Transverse colon (tissue), 4 donors: ENCODE measurements at places on chromosomes 3 and 15. TPM values are rescaled to one million over a fixed set of nuclear protein-coding genes. Genes with fewer than 3 reads are reported as not detected.
A peak's percentile ranks its signal among the peaks of the same experiment; 100 is the strongest.

- H3K36me3 ChIP-seq: no peaks in the 10 kb centered on the region
- peak; percentile 47 for DNase-seq
- H3K4me1 ChIP-seq: peaks cover 36% of the 10 kb centered on the region
- no peaks in the 10 kb centered on the region for H3K27me3 ChIP-seq
- no peak overlapping the region for H3K4me3 ChIP-seq
Observed at GRCh38 chr15:98800437-98801233, 152.3 kb downstream of the IGF1R start.

- H3K36me3 ChIP-seq: no peaks in the 10 kb centered on the region
- H3K4me1 ChIP-seq: peaks cover 10% of the 10 kb centered on the region
- DNase-seq: no peak
- H3K27ac ChIP-seq: no peak overlapping the region
Observed at GRCh38 chr3:11494131-11494916, 149.4 kb downstream of the VGLL4 start.

- H3K4me3 ChIP-seq: peak overlapping the region; percentile 36
- peak; percentile 93 for DNase-seq
- peak overlapping the region; percentile 100 for H3K27ac ChIP-seq
- no peaks in the 10 kb centered on the region for H3K27me3 ChIP-seq
Observed at GRCh38 chr3:20043396-20043795, 3.1 kb downstream of the KAT2B start.

- no peak overlapping the region for H3K27ac ChIP-seq
- no peaks in the 10 kb centered on the region for H3K36me3 ChIP-seq
- peaks cover 12% of the 10 kb centered on the region for H3K4me1 ChIP-seq
- no peak for DNase-seq
- no peak overlapping the region for H3K4me3 ChIP-seq
- no peaks in the 10 kb centered on the region for H3K27me3 ChIP-seq
Observed at GRCh38 chr3:138331143-138331894, 1.7 kb upstream of the NME9 start.

DNA sequence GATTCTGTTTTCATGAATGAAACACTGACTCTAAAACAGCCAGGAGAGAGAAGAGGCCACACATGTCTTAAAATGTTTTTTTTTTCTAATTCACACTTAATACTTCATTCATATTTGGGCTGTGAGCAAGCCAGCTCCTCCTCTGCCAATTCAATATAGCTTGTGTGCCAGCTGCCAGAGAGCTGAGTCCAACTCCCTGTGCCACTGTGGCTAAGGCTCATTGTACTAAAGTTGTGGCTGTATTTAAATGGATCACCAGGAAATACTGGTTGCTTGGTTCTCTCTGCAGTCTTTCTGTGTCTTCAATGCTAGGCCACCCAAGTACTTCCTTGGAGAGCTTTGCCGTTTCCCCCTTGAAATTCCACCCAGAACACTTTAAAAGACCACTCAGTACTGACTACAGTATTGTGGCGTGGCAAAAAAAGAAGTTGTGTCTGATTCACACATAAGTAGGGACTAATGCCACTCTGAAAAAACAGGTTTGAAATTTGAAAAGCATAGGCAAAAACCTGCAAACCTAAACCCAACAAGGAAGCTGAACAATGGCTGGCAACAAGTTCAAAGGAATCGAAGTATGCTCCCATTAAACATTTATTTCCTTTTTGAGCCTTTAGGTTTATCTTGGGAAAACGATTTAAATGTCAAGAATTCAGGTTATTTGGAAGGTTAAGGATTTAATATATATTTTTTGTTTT is 524.7 kb downstream of the DIPK2A start:
- no peak overlapping the region for H3K27ac ChIP-seq
- no peak for DNase-seq
- no peaks in the 10 kb centered on the region for H3K27me3 ChIP-seq
- H3K4me1 ChIP-seq: no peaks in the 10 kb centered on the region
- H3K36me3 ChIP-seq: no peaks in the 10 kb centered on the region
- no peak overlapping the region for H3K4me3 ChIP-seq

DNA sequence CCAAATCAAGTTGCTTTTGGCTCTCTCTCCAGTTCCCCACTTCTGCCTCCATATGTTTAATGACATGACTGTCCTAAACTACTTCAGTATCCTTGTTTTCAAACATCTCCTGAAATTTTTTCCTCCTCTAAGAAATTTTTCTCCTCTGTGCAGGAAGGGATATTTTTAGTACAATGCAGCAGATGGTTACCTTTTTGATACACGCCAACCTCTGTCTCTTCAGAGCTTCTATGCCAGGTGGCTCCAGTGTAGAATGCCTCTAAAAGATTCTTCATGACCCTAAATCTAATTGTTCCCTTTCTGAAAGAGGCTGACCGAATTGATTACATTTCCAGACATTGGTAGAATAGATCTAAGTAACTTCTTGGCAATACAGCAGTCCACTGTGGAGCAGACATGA is 33.7 kb downstream of the TMOD3 start:
- no peak for DNase-seq
- no peak overlapping the region for H3K4me3 ChIP-seq
- no peaks in the 10 kb centered on the region for H3K4me1 ChIP-seq
- H3K36me3 ChIP-seq: no peaks in the 10 kb centered on the region
- no peaks in the 10 kb centered on the region for H3K27me3 ChIP-seq
- H3K27ac ChIP-seq: no peak overlapping the region

GRCh38 chr3:8653800-8654408 is 9.3 kb upstream of the SSUH2 start:
- H3K4me1 ChIP-seq: peaks cover 9% of the 10 kb centered on the region
- no peak overlapping the region for H3K4me3 ChIP-seq
- no peak overlapping the region for H3K27ac ChIP-seq
- no peaks in the 10 kb centered on the region for H3K36me3 ChIP-seq
- no peaks in the 10 kb centered on the region for H3K27me3 ChIP-seq

DNA sequence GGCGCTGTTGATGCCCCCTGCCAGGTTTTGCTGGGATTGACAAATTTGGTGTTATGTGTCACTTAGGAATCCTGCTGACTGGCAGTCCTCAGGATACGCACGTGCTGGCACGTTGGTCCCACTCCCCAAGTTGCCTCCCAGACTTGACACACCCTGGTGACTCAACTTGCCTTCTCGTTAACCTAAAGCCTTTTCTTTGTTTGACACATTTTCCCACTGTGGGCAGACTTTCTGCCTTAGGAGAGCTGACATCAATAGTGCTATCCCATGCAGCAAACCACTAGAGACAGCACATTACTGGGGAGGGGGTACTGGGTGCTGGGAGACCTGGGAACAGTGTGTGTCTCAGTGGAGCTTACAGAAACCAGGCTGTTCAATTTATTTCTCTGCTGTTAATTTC is 104.3 kb downstream of the OXNAD1 start:
- H3K36me3 ChIP-seq: no peaks in the 10 kb centered on the region
- H3K4me3 ChIP-seq: no peak overlapping the region
- peaks cover 29% of the 10 kb centered on the region for H3K4me1 ChIP-seq
- no peaks in the 10 kb centered on the region for H3K27me3 ChIP-seq
- no peak overlapping the region for H3K27ac ChIP-seq

DNA sequence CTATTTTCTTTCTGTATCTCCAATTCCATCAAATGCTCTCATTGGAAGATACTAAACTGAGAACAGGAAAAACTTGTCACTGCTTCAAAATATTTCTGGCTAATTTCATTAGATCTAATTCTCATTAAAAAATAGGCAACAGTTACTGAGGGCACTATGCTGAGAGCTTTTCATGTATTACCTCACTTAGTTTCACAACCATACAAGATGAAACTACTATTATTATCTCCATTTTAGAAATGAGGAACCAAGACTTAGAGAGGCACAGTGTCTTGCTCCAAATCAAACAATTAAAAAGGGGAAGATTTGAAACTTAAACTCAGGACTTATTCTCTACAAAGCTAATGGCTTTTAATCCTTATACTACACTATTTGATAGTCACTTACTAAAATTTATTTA is 7.2 kb upstream of the OTOL1 start:
- no peaks in the 10 kb centered on the region for H3K27me3 ChIP-seq
- H3K36me3 ChIP-seq: no peaks in the 10 kb centered on the region
- no peak for DNase-seq
- no peaks in the 10 kb centered on the region for H3K4me1 ChIP-seq
- H3K27ac ChIP-seq: no peak overlapping the region
- no peak overlapping the region for H3K4me3 ChIP-seq

GRCh38 chr3:44323341-44323955 is 15.1 kb upstream of the TCAIM start:
- H3K27ac ChIP-seq: no peak overlapping the region
- DNase-seq: peak; percentile 70
- no peaks in the 10 kb centered on the region for H3K36me3 ChIP-seq

GRCh38 chr3:117018655-117019054 is 309.1 kb downstream of the TUSC7 start:
- H3K36me3 ChIP-seq: no peaks in the 10 kb centered on the region
- peaks cover 5% of the 10 kb centered on the region for H3K27me3 ChIP-seq
- DNase-seq: no peak
- no peaks in the 10 kb centered on the region for H3K4me1 ChIP-seq
- no peak overlapping the region for H3K27ac ChIP-seq

DNA sequence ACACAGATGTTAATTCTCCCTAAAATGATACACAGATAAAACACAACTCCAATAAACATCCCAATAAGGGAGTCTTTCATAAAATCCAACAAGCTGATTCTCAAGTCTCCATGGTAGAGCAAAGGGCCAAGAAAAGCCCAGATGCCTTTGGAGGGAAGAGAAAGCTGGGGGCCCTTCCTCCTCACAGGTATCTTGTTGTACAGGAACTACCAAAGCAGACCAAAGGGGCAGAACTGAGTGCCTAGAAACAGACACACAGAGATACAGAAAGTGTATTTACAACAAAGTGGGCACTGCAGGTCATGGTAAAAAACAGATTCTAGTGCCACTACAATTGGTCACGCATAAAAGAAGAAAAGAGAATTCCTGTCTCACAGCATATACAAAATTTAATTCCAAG is 87.2 kb upstream of the NSMCE3 start:
- no peak for DNase-seq
- H3K27me3 ChIP-seq: no peaks in the 10 kb centered on the region
- H3K27ac ChIP-seq: no peak overlapping the region

GRCh38 chr15:59993950-59994401 is 10.1 kb upstream of the FOXB1 start:
- H3K4me1 ChIP-seq: peaks cover 6% of the 10 kb centered on the region
- no peak for DNase-seq
- peaks cover 98% of the 10 kb centered on the region for H3K27me3 ChIP-seq
- H3K36me3 ChIP-seq: no peaks in the 10 kb centered on the region
- H3K4me3 ChIP-seq: no peak overlapping the region

DNA sequence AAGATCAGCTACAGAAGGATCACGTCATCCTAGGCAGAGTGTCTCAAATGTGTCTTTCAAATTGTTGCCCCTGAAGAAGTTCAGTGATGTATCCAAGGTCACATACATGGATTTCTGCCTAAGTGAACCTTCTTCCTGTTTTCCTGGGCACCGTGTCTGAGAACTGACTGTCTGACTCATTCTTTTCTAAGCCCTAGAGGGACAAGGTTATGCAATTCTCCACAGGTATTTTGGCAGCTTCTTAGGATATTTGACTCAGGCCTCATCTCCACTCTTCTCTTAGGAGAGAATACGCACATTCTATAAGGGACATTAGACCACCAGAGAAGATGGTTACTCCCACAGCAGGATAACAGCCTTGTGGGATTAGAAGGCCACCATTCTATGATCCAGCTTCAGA is 391.9 kb upstream of the THBS1 start:
- H3K27ac ChIP-seq: no peak overlapping the region
- DNase-seq: no peak
- no peaks in the 10 kb centered on the region for H3K27me3 ChIP-seq
- H3K36me3 ChIP-seq: no peaks in the 10 kb centered on the region
- H3K4me3 ChIP-seq: no peak overlapping the region

DNA sequence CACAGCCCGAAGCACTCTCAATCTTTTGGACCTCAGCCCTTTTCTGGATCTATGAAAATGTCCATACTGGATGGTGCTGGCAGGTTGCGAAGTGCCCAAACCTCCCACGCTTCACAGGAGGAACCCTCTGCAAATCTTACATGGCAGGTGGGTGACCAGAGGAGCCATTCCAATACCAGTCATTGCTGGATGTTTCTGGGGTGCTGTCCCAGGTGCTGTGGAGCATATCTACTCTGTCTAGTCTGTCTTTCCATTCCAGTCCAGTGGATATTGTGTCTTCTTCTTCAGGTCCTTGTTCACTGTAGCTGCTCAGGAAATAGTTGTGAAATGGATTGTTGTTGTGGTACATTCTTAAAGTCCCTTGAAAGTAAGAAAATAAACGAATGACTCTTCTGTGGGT is 10.7 kb upstream of the ADIPOQ start:
- H3K4me1 ChIP-seq: peaks cover 7% of the 10 kb centered on the region
- H3K27me3 ChIP-seq: peaks cover 64% of the 10 kb centered on the region
- H3K4me3 ChIP-seq: no peak overlapping the region
- DNase-seq: no peak
- H3K36me3 ChIP-seq: no peaks in the 10 kb centered on the region
- H3K27ac ChIP-seq: no peak overlapping the region

DNA sequence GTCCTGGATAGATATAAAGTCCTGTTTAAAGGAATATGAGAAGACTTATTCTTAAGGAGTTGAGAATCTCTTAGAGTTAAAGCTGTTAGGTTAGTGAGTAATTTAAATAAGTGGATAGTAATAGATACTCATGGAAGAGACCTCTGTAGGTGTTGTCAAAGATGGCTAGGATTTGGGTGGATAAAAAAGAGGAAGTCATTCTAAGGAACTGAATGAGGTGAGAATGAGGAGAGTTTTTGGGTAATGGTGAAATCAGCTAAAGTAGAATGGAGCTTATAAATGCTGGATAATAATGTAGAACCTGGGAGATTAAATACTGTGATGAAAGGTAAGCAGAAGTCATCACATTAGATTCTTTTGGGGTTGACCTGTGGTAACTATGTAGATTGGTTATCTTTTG is 8.1 kb downstream of the ARIH1 start:
- H3K36me3 ChIP-seq: peaks cover 8% of the 10 kb centered on the region
- peaks cover 17% of the 10 kb centered on the region for H3K4me1 ChIP-seq

DNA sequence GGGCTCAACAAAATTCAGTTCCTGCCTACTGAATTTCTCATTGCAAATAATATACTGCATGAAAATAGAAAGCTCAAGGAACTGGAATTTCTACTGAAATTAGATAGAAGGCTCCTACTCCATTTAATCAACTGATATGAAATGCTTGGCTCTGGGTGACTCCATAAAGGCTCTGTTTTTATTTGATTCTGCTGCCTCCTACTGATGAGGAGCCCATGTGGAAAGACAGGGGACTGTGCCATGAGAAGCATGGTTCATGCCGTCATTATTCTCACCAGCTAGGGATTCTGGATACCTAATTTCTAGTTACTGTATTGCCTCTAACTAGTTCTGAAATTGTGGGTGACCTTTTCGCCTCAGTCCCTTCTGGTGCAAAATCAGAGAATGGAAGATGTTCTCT is 366.2 kb upstream of the DPH6 start:
- DNase-seq: no peak
- H3K27ac ChIP-seq: no peak overlapping the region
- no peaks in the 10 kb centered on the region for H3K36me3 ChIP-seq
- no peaks in the 10 kb centered on the region for H3K4me1 ChIP-seq
- no peak overlapping the region for H3K4me3 ChIP-seq
- H3K27me3 ChIP-seq: no peaks in the 10 kb centered on the region

Gene IDH2
- 101 TPM for total RNA-seq

Gene CCK
- total RNA-seq: 1.4 TPM

Gene ITGA11
- total RNA-seq: 1.8 TPM

Gene C3orf22
- not detected for total RNA-seq

Gene TAGLN3
- 0.64 TPM for total RNA-seq

Gene OR5K2
- total RNA-seq: not detected

Gene HAUS2
- 10.6 TPM for total RNA-seq

Gene CD96
- 24.3 TPM for total RNA-seq

Gene MASP1
- 19.0 TPM for total RNA-seq
